Stimulated activated CD4-positive, alpha-beta T cell treated with anti-CD3 and anti-CD28 coated beads, Interleukin-4, amount 100 ng/mL, for 4 hours (primary cell): ENCODE measurements at places on chromosomes 2 and 18.

- DNase-seq, result no peak
Observed at GRCh38 chr2:118388771-118389170, 300.5 kb downstream of the INSIG2 start.

DNA sequence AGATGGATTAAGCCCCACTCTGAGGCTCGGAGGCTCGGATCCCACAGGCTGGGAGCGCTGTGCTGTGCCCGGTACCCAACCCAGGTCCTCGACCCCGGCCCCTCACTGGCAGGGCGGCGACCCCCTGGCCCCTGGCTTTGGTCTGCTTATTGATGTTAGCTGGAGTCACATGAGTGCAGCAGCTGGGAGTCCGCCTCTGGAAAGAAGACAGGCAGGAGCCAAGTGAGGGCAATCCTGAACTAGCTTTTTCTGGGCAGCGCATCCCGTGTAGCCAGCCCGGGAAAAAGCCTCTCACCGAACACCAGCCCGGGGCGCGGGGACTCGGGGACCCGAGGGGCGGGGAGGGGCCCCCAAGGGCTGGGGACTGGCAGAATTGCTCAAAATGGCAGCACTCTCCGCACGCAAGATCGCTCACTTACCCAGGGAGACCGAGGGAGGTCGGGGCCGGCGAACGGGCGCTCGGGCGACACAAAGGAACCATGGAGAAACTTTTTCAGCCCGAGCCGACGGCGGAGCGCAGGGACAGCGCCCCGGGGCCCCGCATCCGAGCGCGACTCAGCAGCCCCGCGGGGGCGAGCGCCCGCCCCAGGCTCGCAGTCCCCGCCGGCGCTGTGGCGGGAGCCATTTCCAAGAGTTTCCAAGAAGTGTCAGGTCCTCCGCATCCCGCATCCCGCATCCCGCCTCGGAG, 567 bp downstream of the TMEM200C start:
- DNase-seq, result no peak

DNA sequence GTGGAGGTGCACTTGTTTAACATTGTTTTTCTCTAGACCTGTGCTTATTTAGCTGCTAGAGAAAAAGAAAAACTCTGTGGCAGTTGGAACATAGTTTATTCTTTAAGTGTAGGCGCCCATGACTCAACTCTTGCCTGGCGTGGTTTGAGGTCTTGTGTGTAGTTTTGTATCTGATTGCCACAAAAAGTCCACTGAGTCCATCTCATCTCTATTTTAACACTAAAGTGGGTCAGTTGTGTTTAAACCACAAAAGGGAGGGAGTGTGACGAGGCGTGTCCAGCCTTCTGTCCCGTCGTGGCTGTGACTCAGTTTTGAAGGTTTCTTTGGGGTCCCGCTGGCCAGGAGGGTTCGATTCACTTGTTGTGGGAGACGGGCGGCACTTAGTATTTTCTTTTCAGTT, 15.3 kb upstream of the UGT1A9 start:
- no peak for DNase-seq

- no peak for DNase-seq
Observed at GRCh38 chr18:50507120-50507590, 52.7 kb upstream of the MAPK4 start.

DNA sequence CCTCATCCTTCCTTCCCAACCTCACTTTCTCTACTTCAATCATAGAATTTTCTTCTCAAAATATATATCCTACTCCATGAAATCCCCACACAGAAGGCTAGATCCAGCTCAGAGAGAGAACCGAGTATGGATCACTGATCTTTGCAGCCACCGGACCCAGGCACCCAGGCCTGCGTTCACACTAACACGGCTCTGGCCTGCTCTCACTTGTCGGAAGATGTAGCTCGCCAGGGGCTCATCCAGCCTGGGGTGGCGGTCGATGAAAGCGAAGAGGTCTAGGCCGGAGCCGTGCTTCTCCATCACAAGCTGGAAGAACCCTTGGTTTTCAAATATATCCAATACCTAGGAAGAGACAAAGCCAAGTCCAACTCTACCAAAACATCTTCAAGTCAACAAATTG, 12.7 kb upstream of the MTERF4 start:
- no peak for DNase-seq

DNA sequence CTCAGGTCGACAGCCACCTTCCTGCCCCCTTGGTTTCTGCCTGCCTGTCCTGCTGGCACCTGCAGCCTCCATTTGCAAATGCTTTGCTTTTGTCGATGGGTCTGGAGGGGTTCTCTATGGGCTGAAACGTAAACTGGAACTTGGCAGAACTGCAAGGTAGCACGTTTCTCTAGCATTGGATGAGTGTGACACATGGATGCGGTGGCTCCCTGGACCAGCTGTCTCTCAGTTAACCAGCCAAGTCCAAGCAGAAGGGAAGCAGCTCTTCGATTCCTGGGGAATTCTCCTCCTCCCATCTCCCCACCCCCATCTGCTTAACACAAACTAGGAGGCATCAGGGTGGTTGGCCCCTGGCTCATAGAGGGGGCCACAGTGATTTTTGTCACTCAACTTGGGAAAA, 57.3 kb downstream of the ITGB1BP1 start:
- no peak for DNase-seq

DNA sequence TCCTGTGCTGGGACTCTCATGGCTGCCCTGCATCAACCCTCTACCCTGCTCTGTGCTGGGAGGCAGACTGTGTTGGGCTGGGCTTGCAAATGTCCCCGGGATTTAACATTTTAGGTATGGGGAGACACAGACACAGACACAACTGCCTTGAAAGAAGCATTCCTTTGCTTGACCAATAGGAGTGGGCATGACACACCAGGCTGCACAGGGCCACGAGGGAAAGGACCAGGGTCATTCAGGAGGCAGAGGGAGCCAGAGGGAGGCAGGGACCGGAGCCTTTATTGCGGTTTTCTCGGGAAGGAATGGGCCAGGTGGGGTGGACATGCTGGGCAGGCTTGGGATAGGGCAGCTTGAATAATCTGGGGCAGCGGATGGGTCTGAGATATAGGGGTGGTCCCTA, 238.7 kb upstream of the COPS8 start:
- DNase-seq, result no peak

DNA sequence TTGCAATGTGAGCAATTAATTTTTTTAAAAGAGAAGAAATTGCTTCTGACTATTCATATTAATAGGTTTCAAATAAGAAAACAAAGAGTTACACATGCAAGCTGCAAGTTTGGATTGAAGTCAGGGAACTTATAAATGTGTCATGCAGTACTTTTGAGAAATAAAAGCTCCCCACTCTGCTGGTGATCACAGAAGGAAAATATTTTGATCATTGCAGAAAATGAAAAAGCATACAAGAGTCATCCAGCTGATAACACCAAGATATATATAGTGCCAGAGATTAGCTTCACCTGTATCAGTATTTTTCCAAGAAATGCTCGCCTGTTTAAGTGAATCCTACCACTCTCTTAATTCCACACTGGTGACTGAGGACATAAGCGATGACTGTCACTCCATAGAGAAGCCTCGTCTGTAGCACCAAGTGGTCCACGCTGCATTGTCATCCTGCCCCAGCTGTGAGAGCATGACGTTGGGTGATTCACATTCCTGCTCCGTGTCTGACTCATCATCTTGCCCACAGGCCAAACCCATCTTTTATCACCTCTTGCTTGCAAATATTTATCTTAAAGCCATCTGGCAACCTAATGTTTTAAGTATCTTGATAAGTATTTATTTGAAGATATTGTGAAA, 178.0 kb downstream of the ASXL3 start:
- DNase-seq, result no peak

DNA sequence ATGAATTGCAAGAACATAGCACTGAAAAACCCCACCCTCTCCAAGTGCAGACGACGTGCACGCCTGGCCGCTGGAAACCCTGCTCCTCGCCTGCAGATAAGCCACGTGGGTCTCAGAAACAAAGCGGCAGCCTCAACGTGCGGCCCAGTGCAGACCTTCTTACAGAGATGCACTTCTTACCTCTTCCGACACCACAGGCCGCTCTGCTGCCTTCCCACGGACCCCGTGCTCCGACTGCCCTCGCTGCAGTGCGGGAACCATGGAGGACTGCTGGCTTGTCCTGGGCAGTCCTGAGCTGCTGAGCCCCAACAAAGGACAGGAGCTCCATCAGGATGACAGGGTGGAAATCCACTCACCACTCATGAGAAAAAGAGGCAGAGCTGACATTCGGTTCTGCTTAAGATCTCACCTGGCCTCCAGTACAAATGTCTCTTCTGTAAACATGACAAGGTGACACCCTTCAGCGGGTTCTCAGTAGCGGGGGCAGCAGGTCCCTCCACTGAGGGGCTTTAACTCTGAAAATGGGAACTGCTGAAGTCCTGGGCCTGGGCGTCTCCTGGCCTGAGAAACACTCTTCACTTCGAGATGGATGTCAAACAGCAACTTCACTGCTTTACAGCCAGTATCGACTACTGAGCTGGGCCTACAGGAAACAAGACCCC, 6.2 kb downstream of the COPS9 start:
- DNase-seq, result no peak

DNA sequence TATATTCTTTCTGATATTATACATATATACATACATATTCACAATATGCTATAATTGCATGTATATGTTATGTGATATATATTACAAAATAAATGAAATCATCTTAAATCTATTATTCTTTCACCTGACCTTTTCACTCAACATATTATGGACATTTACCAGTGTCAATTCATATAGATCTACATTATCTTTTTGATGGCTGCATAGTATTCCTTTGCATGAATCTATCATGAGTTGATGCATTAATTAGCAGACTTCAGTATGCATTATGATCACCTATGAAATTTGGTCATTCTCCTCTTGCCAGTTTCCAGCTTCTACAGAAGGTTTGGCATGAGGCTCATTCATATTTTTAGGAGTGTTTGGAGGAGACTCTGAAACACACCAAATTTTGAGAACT, 23.4 kb upstream of the B4GALT6 start:
- DNase-seq, result no peak

GRCh38 chr2:62265106-62265505, 69.2 kb downstream of the B3GNT2 start:
- DNase-seq, result no peak

- no peak for DNase-seq
Observed at GRCh38 chr2:75157435-75157834, 41.9 kb downstream of the TACR1 start.

DNA sequence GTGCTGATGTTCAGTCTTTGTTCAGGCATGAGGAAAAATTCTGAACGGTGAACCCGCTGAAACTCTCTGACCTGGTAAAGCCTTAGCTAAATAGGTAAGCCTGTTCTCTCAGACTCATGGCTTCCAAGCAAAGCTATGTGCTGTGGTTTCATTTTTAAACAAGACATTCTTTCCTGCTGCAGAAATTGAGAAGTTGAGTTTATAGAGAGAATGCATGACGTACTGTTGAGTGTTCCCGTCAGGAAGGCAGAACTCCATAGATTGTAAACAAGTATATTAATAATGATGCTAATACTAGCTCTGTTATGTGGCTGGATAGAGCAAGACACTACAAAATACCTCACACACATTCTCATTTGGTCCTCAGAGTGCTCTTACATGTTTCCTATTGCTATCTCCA, 424.0 kb upstream of the CRIM1 start:
- no peak for DNase-seq

DNA sequence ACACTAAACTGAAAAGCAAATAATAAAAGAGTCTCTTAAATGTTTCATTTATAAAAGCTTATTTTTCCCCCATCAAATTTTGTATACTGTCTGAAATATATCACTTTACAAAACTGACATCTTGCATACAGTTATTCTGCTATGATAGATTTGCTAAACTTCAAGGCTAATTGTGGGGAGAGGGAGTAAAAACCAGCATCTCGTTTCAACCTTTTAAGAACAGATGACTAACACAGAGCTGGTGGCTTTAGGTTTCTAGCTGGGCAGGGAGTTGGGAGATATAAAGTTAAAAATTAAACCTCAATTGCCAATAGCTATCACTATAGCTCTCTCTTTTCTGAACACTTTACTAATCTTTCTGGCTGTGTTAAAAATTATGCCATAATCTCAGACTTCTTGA, 23.5 kb downstream of the C1D start:
- DNase-seq, result no peak

- no peak for DNase-seq
Observed at GRCh38 chr2:209380293-209380692, 43.6 kb upstream of the MAP2 start.

- no peak for DNase-seq
Observed at GRCh38 chr2:118119158-118119727, 31.0 kb downstream of the INSIG2 start.

- no peak for DNase-seq
Observed at GRCh38 chr2:237345891-237346640, 67.9 kb downstream of the COL6A3 start.

DNA sequence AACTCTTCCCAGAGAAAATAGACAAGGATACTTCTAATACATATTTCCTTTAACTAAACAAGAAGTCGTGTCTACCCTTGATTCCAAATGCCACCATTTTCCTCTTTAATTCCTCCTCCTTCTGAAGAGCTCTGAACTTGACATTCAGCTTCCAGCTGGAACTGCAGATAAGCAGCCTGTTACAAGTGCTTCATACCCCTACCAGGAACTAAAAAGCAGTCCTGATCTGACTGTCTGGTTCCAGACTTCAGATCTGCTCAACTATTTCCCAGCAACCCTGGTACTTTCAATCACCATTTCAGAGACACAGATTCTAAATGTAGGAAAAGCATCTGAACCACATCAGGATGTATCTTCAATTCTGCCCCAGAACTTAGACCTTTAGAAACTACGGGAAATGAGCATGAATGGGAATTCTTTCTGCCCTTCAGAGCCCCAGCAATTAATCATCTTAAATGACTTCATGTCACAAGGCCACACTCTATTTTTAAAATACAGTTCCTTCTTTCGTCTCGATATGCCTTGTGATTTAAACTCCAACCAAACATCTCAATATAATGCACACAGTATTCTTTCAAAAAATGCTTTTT, 159.5 kb downstream of the L3MBTL4 start:
- DNase-seq, result no peak

- DNase-seq, result no peak
Observed at GRCh38 chr2:36296798-36297197, 58.8 kb upstream of the CRIM1 start.

DNA sequence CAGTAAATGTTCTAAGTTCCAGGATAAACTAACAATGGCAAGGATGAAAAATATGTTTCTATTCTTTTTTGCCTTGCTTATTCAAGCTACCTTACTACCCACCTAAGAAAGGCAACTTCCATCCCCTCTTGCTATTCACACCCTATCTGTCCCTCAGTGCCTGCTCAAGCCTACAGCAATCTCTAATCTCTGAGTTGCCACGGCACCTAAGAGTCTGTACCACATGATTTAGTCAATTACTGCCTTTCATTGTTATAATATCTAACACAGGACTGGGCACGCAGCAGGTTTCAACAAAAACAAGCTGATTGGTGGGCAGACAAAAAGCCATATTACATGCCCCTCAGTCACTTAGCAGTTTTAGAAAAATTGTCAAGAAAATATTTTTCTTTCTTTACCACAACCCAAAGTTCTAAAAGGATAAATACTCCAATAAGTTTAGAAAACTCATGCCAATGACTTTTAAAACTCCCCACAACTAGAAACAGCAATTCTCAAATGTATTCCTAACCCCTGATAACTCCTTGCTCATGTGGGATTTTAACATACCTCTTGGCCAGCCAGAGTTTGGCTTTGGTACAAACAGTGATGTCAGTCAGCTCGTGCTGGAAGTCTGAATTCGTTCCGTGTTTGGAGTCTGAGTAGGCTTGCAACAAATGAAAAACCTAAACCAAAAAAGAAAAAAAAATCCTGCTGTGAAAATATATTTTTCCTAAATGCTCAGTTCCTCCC, 117.3 kb upstream of the ZFP36L2 start:
- no peak for DNase-seq

- DNase-seq, result no peak
Observed at GRCh38 chr18:68449292-68449691, 265.6 kb downstream of the TMX3 start.

GRCh38 chr18:42640160-42640559, 475.3 kb downstream of the RIT2 start:
- DNase-seq, result no peak

- DNase-seq, result no peak
Observed at GRCh38 chr2:5946225-5947115, 254.3 kb downstream of the SOX11 start.
